ENCODE measurements at places on chromosomes 11 and 22.

- DNase-seq: peak; percentile 98
Observed at GRCh38 chr11:62553080-62553838, 6.7 kb upstream of the AHNAK start.

- no peak for DNase-seq
Observed at GRCh38 chr22:38938221-38938620, 19.2 kb upstream of the APOBEC3A start.

- DNase-seq: peak; percentile 88
Observed at GRCh38 chr11:36564376-36565030, 3.3 kb upstream of the RAG1 start.

DNA sequence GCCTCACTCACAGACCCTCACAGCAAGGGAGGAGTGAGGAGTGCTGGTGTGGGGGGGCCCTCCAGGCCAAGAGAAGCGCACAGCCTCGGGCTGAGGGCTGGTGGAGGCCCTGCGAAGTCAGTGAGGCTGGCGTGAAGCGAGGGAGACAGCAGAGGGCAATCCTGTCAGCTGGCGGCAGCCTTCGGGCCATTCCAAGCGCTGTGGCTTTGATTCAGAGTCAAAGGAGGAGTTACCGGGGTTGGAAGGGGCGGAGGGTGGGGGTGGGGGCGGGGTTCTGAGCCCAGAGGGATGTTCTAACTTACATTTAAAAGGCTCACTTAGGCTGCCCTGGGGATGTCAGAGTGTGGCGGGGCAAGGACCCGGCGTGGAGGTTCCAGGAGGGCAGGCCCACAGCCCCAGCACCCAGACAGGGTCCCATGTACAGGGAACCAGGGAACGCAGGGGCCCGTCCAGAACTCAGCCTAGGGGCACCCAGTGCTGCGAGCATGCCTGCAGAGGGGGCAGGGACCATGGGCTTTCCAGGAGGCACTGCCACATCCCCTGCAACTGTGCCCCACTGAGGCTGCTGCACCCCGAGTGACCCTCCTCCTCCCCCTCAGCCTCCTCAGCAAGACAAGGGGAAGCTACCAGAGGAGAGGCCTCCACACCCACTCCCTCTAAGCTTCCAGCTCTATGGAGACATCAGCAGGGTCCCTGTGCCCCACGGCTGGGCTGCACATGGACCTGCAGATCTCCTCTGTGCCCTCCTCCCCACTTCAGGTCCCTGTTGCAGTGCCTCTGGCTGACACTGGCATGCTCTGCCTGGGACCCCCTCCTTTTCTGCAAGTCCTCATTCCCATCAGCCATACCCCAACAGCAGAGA lies 39.7 kb upstream of the TTLL12 start:
- DNase-seq: no peak

Data from osteoblast (primary cell).